Activated T-cell treated with anti-CD3 and anti-CD28 coated beads, Interleukin-2, amount 50 U/mL, for 24 hours (primary cell): ENCODE measurements at places on chromosomes 7 and 10.
A peak's percentile ranks its signal among the peaks of the same experiment; 100 is the strongest.

DNA sequence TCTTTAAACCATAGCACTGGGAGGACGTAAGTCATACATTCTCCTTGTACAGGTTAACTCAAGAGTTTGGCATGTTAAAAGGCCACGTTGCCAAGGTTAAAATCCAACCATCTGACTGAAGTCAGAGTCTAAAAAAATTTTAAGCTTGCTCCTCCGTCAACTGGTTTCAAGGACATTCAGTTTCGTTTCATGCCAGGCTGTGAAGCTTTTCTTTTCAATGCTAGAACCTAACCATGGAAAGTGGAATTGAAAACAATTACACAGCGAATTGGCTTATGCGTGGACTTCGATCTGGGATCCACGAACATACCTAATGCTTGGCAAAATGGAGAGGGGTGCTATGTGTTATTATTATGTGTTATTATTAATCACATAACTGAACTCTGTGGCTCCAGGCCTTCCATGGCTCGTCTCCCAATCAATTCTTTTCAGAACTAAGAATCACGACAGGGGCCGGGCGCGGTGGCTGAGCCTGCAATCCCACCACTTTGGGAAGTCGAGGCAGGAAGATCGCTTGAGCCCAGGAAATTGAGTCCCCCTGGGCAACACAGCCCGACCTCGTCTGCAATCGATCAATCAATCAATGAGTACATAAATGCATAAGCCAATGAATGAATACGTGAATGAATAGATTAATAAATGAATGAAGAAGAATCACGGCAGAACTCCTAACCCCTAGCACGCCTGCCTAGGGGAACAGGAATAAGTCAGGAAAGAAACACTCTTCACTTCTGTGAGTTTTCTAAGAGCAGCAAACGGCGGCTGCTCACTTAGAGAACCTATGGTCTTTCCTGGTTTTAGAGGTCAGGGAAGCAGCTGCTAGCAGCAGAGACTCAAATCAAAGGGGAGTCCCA is 733 bp upstream of the ARL5B start:
- DNase-seq = peak; percentile 36

DNA sequence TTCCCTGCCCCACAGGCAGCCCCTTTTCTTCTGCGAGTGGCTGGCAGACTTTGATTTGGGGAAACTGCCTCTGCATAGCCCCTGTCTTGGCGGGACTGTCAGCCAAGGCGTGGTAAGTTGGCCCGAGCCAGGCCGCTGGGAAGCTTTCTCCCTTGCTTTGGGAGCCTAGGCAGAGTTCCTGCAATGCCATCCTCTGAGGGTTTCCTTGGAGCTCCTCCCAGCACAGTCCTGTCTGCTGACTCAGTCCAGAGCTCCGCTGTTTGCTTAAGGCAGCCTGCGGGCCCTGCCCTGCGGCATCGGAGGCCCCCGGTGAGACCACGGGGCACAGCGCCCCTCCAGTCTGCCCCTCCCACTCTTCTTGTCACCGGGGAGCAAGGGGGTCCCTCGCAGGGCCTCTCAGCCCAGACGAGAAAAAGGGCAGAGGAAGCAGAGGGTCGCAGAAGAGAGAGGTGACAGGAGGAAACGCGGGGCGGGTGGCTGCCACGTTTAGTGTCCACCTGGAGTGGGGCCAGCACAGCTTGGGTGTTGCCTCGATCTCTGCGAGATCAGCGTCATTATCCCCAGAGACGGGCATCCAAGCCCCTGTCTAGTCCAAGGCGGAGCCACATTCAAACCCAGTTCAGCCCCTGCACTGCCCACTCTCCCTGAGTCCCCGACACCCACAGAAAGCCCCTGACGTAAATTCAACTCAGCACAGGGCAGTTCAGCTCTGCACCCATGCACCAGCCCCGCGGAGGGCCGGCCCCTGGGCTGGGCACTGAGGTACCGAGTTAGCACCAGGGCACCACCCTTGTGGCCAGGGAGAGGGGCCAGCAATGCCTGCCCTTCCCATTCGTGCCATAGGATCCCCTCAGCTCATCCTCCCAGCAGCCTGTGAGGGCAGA is 59.0 kb upstream of the CHST15 start:
- no peak for DNase-seq

GRCh38 chr10:114998993-114999392 is 61.0 kb downstream of the TRUB1 start:
- DNase-seq = no peak

DNA sequence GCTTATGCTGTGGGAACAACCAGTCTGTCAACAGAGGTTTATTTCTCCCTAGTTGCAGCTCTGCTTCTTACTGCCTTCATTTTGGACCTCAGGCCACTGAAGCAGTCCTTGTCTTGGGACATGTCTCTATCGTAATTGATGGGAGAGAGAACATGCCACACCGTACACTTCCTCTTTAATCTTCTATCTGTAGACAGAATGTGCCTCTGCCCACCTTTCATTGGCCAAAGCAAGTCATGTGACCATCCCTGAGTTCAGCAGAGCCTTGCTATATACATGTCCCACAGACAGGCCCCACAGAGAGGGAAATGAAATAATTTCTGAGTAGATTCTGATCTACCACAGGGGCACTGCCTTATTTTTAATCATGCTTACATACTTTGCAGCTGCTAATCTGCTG is 98.0 kb downstream of the KCND2 start:
- DNase-seq = no peak

DNA sequence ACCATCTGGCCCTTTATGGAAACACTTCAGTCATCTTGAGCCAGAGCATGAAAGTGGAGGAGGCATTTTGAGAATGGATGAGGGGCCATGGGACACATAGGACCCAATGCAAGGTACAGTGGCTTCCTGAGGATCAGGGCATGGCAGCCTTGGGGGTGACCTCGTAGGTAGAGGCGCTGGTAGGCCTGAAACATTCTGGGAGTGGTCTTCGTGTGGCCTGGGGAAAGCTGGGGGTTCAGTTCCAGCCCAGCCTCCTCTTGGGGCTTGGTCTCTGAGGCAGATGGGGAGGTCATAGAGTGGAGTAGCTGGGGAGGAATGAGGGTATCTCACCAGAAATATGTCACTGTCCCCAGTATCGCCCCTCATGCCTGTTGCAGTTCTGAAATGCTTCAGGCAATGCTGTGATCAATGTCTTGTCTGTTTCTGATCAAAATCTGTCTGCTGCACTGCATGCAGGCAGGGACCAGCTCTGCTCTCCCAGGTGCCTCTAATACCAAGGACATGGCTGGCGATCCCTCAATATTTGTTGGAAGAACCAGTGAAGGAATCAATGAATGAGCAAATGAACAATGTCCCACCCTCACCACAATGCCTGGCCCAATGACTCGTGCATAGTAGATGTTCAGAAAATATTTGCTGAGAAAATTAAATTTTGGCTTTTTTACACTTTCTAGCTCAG is 90.9 kb downstream of the CHST15 start:
- no peak for DNase-seq

GRCh38 chr7:116963234-116963633 is 9.9 kb downstream of the ST7 start:
- no peak for DNase-seq

DNA sequence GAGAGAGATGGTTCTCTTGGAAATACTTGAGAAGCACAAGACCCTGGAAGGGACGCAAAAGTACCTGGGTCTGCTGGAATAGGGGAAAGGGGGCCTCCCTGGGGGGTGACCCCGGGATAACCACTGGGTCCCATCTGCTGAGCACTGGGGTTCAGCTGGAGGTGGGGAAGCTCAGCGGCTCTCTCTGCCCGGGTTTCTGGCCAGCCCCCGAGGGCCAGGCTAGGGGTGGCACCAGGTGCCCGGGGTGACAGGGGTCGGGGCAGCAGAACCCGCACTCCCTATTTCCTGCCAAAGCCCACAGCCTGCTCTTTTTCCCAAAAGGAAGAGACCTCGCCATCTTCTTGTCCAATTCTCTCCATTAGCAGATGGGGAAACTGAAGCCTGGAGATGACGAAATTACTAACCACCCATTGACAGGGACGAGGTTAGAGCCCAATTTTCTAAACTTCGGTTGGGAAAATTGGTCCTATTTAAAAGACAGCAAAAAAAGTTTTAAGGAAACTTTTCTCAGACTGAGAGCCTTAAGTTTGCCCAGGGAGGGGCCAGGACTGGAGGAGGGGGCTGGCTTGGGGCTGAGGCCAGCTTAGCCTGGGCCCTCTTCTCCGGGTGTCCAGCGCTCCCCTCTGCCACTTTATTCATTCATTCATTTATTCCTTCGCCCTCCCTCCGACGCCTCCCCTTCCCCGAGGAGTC is 17.8 kb upstream of the GATA3 start:
- DNase-seq = peak; percentile 34

DNA sequence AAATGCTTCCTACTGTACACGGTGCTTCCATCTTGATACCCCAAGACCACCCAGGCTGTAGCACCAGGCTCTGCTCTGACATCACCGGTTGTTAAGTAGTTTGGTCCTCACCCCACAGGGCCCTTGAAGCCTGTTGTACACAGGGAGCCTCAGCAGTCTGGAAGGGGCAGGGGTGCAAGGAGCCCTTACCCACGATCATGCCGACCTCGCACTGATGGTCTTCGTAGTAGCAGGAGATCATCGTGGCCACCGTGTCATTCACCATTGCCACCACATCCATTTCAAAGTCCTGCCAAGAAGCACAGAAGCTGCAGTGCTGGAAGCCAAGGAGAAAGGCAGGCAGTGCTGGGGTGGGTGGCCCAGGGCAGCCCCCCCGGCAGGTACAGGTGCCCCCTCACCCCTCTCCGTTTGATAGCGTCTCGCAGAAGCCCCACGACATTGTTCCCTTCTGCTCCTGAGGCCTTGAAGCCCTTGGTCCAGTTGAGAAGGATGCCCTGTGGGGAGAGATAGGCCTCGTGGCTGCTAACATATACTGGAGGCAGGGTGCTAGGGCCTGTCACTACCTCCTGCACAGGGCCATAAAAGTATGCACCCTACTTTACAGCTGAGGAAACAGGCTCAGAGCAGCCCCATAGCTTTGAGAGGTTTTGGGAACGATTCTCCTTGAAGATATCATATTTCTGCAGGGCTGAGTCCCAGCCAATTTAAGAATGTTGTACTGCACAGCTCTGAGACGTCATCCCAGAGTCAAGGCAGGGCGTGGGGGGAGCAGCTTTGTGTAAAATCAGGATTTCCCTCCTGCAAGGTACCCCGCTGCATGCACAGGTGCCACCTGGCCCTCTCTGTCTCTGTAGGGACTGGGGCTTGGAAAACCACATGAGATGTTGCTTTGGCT is 8.7 kb upstream of the MYL7 start:
- no peak for DNase-seq

DNA sequence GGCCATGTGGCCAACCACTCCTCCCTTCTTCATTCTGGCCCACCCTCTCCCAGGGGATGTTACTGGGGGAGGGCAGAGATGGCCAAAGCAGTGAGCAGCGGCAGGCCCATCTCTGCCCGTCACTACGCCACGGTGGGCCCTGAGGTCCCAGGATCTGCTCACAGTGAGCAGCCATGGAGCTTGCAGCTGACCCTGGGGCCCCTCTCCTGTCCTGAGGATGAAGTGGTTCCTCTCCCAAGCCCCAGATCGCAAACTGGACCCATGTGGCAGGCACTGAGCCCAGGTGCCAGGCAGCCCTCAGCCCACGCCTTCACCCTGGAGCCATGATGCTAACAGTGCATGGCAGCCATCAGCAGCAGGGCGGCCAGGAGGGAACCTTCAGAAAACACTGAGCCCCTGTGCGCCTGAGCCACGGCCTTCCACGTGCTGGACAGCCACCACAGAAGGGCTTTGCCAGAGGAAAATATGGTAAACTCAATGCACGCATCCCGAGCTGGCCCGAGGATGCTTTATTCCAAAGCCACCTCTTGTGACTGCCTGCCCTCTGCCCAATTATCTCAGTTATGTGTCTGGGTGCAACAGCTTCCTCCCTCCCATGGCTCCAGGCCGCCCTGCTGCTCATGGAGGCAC is 485.7 kb downstream of the PTPRN2 start:
- no peak for DNase-seq

DNA sequence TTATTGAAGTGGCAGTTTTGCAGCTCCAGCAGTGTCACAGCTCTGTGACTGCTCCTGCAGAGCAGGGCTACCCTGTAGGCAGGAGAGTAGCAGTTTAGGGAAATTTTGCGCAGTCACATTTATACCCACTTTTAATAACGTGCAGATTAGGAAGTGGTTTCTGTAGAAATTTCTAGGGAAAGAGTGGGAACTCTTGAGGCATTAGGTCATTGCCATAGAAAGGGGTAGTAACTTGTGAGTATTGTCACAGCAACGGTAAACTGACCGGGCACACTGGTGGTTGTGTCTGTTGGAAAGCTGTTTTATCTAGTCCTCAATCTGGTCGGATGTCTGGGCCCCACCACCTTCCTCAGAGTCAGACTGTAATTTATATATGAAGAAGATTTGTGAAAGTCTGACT is 51.9 kb downstream of the CDC14C start:
- DNase-seq = no peak

GRCh38 chr7:19094598-19095352 is 22.7 kb downstream of the TWIST1 start:
- DNase-seq = no peak

DNA sequence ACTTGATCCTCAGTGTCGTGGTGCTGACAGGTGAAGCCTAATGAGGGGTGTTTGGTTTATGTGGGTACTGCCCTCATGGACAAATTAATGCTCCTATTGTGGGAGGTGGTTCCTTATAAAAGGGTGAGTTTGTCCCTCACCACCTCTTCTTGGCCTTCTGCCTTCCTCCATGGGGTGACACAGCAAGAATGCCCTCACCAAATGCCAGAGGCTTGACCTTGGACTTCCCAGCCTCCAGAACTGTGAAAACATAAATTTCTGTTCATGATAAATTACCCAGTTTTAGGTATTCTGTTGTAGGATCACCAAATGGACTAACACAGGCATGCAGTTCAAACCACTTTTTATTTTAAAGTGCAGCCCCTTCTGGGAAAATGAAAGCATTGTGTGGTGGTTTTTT is 39.4 kb downstream of the BAMBI start:
- no peak for DNase-seq

DNA sequence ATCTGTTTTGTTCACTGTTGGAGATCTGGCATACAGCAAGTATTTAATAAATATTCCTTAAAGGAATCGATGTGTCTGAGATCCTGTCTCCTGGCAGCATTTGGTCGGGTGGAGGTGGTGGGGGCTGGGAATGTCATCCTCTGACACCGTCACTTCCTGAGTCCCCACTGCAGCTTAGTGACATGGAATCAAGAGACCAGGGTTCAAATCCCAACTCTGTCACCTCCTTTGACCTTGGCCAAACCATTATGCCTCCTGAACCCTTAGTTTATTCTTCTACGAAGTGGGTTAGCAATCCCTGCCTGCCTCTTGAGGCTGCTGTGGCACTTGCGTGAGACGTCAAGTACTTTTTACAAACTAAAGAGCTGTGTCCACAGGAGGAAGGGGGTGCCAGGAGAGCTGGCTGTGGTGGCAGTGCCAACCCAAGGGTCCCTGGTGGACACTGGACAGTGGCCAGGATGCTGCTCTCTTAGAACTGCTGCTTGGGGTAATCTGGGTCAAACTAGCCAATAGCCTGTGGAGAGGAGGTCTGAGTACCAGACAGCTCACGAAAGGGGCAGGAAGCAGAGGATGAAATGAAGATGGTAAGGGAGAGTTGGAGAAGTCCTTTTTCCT is 8.0 kb upstream of the ZMIZ1 start:
- no peak for DNase-seq

- DNase-seq = no peak
These were observed 28.7 kb downstream of the ZNF775 start for GRCh38 chr7:150407588-150408392.
